ENCODE measurements at places on chromosomes 16 and 17.

DNA sequence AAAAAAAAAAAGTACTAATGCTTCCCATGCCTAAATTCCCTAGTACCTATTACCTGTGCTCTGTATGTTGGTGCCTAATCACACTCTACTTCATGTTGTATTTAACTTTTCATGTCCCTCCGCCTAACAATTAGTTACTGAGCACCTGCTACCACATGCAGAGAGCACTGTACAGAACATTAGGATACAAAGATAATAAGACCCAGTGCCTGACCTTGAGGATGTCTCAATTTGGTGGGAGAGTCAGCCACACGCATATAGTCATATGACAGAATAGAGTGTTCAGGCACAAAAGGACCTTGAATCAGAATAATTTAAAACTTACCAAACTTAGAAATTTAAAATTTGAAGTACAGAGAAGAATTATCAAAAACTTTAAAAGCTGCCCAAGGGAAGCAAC is 42.1 kb downstream of the USP31 start:
- no peak for DNase-seq

DNA sequence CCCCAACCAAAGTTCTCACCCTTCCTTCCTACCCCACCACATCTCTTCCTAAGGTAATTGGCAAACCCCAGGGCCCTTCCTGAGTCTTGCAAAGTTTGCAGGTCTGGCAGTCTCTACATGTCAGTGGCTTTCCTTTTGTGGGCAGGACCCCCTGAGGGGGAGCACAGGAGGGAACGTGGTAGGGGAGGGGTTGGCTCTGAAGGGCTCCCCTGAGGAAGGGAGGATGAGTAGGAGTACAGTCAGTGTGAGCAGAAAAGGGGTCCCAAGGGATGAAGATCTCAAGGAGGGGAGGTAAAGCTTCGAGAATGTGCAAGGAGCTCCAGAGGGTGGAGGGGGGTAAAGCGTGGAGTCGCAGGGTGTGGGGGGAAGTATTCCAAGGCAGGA is 206.9 kb downstream of the RAB11FIP4 start:
- DNase-seq: no peak

DNA sequence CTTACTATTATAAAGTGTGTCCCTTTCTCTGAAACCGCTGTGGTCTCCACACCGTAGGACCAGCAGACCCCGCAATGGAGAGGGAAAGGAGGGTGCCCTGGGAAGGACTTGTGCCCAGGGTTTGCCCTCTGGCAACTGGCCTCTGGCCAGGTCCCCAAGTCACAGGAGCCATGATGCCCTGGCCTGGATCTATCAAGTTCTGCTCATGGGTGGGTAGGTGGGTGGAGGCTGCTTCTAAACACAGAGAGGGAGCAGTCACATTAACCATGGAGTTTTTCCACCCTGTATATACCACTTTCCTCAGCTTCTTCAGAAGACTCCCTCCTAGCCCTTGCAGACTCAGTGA is 9.4 kb upstream of the NEUROD2 start:
- no peak for DNase-seq

GRCh38 chr16:85752511-85753420 is 1.9 kb upstream of the C16orf74 start:
- no peak for DNase-seq

GRCh38 chr17:15284107-15284506 is 19.0 kb upstream of the PMP22 start:
- no peak for DNase-seq

- no peak for DNase-seq
Measured at GRCh38 chr16:10242916-10243315, 60.7 kb upstream of the GRIN2A start.

DNA sequence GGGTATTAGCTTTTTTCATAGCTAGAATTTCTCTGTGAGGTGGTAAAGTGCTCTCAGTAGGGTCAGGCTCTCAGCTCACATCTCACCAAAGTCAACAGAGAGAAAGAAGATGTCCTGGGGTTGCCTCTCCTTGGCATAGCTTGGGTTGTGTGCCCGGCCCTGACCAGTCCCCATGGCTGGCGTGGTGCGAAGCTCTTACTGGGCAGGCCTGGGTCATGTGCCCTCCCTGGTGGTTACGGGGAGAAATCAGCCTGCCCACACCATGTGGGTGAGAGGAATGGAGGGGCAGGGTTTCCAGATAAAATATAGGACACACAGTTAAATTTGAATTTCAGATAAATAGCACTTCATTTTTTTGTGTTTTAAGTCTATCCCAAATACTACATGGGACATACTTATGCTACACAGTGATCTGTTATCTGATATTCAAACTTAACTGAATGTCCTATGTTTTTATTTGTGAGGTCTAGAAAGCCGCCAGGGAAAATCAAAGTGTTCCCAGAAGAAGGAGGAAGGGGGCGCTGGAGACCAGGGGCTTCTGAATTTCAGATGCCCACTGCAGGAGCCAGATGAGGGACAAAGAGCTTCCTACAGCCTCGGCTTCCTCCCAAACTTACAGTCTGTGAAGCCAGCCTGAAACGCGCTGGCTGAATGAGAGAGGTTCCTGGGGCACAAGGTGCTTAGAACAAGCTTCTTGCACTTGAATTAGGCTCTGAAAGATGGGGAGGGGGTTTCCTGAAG is 45.4 kb downstream of the NKD1 start:
- DNase-seq: no peak

GRCh38 chr17:149231-149630 is 11.9 kb downstream of the SCGB1C2 start:
- no peak for DNase-seq

GRCh38 chr17:16297367-16298139 is 55.7 kb downstream of the CENPV start:
- DNase-seq: no peak

DNA sequence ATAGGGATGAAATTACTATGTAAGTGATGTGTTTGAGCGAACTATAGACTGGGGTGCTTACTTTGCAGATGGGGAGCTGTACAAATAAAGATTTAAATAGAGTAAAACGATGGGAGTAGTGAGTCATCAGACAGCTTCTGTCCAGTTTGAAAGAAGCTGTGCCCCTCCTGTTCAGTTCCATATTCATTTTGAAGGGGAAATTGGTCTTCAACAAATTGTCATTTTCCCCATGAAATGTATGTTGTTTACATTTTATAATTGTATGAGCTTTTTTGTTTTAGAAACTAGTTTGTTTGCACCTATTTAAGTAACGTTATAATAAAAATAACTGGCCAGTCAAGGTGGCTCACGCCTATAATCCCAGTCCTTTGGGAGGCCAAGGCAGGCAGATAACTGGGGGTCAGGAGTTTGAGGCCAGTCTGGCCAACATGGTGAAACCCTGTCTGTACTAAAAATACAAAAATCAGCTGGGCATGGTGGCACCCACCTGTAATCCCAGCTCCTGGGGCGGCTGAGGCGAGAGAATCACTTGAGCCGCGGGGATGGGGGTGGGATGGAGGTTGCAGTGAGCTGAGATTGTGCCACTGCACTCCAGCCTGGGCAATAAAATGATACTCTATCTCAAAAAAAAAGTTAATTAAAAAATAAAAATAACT is 20.2 kb downstream of the SEC14L1 start:
- DNase-seq: no peak

DNA sequence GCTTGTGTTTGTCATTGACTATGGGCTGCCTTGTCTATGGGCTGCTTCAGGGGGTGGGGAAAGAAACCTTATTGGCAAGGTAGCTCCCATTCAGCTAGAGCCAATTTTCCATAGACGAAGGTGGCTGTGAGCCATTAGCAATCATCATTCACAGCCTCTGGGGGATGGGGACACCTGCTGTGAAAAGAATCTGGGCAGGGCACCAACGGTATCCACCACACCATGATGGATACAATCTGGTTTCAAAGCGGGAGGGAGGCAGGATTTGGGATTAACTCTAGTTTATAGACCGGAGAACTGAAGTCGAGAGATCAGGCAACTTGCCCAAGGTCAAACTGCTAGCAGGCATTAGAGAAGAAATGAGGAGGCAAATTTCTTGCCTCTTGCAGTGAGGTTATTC is 182.3 kb downstream of the SHISA9 start:
- peak; percentile 2 for DNase-seq

DNA sequence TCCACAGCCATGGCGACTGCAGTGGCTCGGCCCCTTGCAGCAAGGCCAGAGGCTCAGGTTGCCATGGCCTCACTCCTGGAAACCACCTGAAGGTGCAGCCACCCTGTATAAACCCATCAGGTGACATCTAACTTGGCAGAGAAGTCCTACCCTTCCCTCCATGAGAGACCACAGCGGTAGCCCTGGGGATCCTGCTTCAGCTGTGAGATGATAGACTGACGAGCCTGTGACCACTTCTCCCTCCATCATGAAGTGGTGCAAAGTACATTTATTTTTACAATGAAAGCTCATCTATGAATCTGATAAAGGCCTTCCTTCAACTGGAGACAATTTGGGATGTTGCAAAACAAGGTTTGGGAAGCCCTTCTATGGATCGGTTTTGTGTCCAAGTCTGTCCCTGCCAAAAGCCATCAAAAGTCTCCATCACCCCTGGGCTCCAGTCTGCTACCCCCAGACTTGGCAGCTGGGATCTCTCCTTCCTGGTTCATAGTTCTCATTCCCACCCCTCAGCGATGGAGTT is 1.8 kb downstream of the ZACN start:
- DNase-seq: no peak

DNA sequence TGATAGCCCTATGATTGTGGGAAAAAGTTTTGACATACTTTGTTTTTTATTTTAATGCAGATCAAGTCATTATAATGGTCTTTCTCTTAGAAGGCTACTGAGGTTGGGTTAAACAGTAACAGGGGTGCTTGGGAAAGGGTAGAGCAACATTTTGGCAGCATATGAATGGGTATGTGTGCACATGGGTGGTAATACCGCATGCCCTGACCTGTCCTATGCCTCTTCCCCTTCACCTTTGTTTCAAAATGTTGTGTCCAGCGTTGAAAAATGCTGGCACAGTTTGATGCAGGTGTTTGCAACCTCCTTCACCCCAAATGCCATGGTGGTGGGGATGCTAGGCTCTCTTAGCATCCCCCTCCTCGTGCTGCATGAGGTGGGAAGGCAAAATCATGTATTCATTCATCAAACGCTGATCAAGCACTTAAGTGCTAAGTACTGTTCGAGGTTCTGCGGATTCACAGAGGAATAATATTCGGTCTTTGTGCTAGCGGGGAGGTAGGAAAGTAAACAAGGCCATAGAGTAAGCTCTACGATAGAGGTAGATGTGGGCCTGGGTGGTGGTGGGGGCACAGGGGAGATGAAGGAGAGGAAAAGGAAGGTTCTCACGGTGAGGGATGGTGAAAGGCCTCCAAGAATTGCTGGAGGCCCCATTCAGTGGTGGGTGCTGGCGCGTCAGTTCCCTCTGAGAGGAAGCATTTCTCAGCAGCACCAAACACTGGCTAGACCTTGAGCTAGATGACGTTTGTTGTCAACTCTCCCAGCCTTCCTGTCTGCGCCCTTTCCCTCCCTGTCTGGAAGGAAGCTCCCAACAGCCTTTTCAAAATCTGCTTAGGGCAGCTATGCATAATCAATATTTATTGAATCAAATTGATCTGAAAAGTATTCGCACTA is 13.3 kb upstream of the MARCHF10 start:
- no peak for DNase-seq

DNA sequence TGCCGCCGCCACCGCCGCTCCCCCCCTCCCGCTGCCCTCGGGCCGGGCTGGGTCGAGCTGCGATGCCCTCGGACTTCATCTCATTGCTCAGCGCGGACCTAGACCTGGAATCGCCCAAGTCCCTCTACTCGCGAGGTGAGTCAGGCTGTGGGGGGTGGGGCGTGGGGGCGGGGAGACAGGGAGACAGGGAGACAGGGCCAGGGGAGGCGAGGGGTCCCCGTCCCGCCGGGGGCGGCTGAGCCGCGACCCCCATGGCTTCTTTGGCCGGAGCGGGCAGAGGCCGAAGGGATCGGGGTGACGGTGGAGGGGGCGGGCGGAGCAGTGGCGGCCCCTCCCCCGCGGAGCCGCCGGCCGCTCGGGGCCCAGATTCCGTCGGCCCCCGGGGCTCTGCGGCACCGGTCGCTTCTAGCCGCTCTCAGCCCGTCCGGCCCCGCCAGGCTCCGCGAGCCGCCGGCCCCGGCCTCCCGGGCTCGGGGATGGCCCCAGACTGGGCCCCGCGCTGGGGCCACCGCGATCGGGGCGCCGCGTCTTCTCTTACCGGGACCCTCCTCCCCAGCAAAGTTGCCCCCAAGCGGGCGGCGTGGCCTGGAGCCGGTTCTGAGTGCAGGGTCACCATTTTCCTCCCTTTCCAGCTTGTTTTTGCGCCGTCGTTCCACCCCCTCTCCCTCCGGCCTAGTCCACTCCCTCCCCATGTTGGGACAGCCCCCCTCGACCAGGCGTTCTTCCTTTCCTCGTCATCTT is 644 bp downstream of the NFAT5 start:
- DNase-seq: no peak
